Left renal cortex interstitium (tissue), 4 donors: ENCODE measurements at places on chromosomes 7 and 10. TPM values are rescaled to one million over a fixed set of nuclear protein-coding genes. Genes with fewer than 3 reads are reported as not detected.

DNA sequence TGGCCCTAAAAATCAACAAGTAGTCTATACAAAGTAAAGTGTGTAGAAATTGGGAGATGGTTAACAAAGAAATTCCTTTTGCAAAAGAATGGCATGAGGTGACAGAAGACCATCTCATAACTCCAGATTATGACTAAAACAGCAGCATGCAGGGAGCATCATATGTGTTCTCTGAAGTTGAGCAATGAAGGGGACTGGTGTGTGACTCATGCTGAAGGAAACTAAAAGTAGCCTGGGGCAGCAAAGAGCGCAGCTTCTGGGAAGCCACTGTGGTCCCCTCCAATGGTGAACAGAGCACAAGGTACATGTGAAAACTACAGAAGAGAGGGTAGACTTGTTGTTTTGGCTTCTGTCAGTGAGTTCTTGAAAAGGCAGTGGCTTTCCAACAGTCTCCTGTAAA is 133.4 kb downstream of the MACC1 start:
- DNase-seq = no peak

Gene OR2A5
- polyA plus RNA-seq = 0.02 TPM

DNA sequence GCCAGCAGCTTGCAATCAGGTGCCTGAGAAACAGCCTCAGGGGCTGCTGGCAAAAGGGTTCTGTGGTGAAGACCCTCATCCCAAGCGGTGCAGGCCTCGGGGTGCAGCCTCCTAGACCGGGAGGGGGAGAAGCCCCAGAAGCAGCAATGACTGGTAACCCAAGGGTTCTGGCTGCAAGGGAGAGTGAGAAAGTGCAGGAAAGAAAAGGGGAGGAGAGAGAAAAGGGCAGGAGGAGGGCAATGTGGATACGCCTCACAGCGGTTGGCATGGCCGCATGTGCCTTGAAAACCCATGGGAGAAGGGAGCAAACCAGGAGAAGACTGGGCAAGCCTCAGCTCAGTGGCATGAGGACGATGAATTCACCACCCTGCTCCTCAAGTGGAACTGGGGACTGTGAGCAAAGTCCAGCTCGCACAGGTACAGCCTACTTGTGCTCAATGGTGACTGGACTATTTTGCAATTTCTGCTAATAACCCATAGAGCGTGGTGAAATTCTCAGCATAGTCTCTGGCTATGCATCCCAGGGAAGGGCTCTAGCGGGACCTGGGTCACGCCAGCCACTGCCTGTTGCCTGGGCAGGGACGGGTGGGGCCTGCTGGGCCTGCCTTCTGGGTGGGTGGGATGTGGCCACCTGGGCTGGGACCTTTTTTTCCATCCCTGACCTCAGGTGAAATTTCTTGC is 6.2 kb downstream of the CLRN3 start:
- no peak for DNase-seq

- no peak for DNase-seq
Measured at GRCh38 chr7:727104-727805, at the start of gene PRKAR1B. PRKAR1B (minus strand) TSS chr7:727281; CDS start chr7:711505, 15,776 bp downstream.

GRCh38 chr10:12513775-12514673 is 164.7 kb downstream of the CAMK1D start:
- DNase-seq = no peak

- no peak for DNase-seq
Measured at GRCh38 chr10:66833861-66834260, 92.0 kb upstream of the LRRTM3 start.

Gene PRF1
- polyA plus RNA-seq = 0.75 TPM

- no peak for DNase-seq
Measured at GRCh38 chr7:155509725-155510551, 36.4 kb downstream of the CNPY1 start.

Gene EBLN1
- polyA plus RNA-seq = not detected

- DNase-seq = no peak
Measured at GRCh38 chr10:99937630-99938029, 72.1 kb downstream of the DNMBP start.

- DNase-seq = no peak
Measured at GRCh38 chr7:265998-266850, 23.7 kb upstream of the FOXL3 start.

Gene SORBS1
- polyA plus RNA-seq = 28.6 TPM

Gene FAM180A
- not detected for polyA plus RNA-seq

Gene DNAJC12
- polyA plus RNA-seq = 9.7 TPM

GRCh38 chr10:52318822-52319464 is 4.9 kb downstream of the DKK1 start:
- no peak for DNase-seq

- DNase-seq = no peak
Measured at GRCh38 chr10:117431160-117431559, 55.9 kb upstream of the PDZD8 start.

DNA sequence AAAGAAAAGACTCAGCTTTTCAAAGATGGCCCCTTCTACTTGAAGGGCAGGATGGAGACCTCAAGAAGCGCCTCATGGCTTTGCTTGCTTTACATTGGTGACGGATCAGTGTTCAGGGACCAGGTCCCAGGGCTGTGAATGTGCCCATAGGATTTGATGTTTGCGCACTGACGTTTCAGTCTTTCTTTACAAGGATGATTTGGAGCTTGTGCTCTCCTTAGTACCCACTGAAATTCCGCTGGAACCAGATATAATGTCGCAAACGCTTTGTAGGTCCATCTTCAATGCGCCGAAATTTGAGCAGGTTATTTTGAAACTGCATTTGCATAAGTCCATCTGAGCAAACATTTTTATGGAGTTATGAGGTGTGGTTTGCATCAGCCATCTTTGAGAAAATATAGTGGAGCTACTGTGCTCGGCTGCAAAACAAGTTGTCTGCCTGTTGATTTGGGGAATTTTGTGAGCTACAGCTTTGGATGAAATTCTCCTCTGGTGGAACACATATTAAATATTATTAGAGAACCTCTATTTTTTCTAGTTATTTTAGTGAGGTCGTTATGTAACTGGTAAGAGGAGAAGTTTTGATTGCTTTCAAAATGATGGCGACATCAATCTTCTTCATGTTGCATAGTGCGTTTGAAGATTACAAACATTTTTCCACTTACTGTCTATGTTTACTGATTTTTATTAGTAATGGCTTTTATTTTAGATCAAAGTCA is 2.4 kb downstream of the RBM20 start:
- DNase-seq = no peak

GRCh38 chr10:44280226-44281014 is 104.5 kb downstream of the CXCL12 start:
- no peak for DNase-seq

GRCh38 chr10:69457771-69458237 is 6.5 kb downstream of the TSPAN15 start:
- no peak for DNase-seq

GRCh38 chr10:74529205-74529604 is 297.2 kb upstream of the KAT6B start:
- no peak for DNase-seq

- no peak for DNase-seq
Measured at GRCh38 chr7:51065766-51066165, 250.8 kb downstream of the COBL start.
